ENCODE measurements at places on chromosomes 7 and 10.

DNA sequence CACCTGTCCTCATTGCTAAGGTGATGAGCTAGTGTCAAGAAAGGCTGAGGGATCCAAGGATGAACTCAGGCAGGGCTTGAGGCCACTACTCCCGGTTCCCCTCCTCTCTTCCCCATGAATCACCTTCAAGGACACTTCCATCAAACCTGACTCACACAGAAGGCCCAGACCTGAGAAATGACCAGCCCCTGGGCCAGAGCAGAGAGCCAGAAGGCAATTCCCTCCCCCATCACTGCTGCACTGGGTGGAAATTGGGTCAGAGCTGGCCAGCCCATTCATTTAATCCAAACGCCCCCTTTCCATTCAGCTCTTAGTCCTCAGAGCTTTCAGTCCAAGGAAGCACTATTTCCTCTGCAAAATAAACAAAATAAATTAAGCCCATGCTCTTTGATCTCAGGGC lies 182.0 kb downstream of the KCNMA1 start:
- peak; percentile 79 for DNase-seq

DNA sequence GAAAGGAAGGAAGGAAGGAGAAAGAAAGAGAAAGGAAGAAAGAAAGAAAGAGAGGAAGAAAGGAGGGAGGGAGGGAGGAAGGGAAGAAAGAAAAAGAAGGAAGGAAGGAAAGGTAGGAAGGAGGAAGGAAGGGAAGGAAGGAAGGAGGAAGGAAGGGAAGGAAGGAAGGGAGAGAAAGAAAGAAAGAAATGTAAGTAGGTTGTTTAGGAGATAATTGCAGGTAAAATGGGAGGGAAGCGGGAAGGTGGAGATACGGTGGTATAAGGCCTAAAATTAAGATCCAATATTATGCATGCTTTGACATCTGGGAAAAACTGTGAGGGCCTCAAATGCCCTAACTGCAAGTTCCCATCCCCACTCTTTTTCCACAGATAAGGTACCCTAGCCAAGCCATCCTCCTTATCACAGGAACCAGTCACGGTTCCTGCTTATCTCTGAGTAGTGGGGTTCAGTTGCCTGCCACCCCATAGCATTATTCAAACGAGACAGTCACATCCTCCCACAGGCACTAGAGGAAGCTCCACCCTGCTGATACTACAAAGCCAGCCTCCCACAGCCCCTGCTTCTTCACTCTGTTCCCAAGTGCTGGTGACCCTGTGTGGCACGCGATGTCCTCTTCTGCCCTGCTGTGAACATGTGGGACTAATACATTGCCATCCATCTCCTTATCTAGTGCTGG lies 28.7 kb downstream of the ST8SIA6 start:
- no peak for DNase-seq

GRCh38 chr10:86786368-86786767 lies 29.9 kb downstream of the BMPR1A start:
- DNase-seq = peak; percentile 53

DNA sequence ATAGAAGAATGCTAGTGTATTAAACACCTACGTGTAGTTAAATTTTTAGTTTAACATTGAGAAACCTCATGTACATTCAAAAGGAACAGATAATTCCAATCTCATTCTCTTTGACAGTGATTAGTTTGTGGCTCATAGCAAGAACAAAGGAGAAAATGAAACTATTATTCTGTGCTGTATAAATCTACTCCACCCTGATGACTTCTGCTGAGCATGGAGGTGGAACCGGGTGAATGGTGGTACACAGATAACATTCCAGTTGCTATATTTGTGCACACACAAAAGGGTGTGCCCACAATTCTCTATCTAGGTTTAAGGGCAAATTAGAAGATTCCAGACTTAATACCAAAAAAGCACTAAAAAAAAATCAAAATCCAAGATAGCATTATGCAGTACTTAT lies 17.0 kb upstream of the RALA start:
- peak; percentile 30 for DNase-seq

DNA sequence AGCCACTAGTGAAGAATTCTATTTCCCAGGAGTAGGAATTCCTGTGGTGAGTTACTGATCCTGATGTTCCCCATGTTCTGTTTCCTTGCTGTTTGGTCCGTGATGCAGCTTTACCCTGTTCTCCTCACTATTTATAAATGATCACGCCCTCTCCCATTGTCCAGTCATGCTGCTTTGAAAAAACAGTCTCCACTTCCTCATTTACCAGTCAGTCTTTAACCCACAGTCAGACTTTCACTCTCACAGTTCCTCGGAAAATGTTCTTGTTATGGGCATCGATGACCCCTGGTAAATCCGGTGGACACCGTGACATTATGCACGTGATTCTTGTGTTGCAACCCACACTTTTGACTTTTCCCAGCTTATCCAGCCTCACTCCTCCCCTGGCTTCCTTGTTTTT lies 14.4 kb downstream of the SCIN start:
- DNase-seq = peak; percentile 95

- no peak for DNase-seq
Measured at GRCh38 chr7:20742913-20743312, 43.8 kb downstream of the SP8 start.

GRCh38 chr7:105838627-105839231 lies 37.7 kb downstream of the ATXN7L1 start:
- peak; percentile 56 for DNase-seq

GRCh38 chr10:124587811-124588211 lies 126.2 kb downstream of the LHPP start:
- DNase-seq = no peak

GRCh38 chr10:118163217-118163616 lies 116.5 kb upstream of the RAB11FIP2 start:
- peak; percentile 40 for DNase-seq

DNA sequence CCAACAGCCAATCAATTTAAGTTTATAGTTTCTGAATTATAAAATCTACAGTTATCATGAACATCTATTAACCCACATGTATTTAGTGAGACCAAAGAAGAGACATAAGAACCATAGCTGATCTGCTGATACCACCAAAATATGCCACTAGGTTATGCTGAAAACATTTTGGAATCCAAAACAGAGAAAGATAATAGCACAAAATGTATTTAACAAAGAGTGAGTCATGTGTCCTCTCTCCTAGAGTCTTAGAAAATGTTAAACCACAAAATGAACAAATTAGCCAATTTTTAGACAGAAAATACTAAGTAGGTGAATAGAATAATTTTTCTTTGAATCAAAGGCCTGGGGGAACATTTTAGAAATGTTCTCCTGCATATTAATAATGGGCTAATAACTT lies 527.5 kb downstream of the GPAM start:
- DNase-seq = no peak

- peak; percentile 29 for DNase-seq
Measured at GRCh38 chr7:46791188-46791587, 790.7 kb downstream of the TNS3 start.

- DNase-seq = no peak
Measured at GRCh38 chr7:105006367-105007136, 7.5 kb upstream of the KMT2E start.

DNA sequence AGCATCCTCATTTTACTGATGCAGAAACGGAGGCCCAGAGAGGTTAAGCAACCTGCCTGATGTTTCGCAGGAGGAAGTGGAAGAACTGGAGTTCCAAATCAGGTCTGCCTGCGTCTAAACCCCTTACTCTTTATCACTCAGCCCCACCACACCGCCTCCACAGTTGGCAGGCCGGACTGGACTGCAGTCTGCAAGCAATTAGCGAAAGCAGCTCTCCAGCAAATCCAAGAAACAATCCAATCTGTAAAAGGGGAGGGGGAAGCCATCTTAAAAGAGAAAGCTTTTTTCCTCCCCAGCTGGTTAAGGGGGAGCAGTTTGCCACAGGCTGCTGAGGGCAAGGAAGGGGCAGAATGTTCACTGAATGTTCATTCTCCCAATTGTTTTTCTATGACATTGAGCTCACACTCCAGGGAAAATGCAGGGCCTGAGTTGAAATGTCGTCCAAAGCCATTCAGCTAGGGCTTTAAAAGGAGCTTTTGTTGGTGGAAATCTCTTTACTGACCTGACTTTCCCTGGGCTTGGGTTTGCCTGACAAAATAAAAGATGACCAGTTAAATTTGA lies 350.1 kb downstream of the RNLS start:
- DNase-seq = no peak

GRCh38 chr7:128740996-128741395 lies 1.8 kb downstream of the CALU start:
- DNase-seq = no peak

DNA sequence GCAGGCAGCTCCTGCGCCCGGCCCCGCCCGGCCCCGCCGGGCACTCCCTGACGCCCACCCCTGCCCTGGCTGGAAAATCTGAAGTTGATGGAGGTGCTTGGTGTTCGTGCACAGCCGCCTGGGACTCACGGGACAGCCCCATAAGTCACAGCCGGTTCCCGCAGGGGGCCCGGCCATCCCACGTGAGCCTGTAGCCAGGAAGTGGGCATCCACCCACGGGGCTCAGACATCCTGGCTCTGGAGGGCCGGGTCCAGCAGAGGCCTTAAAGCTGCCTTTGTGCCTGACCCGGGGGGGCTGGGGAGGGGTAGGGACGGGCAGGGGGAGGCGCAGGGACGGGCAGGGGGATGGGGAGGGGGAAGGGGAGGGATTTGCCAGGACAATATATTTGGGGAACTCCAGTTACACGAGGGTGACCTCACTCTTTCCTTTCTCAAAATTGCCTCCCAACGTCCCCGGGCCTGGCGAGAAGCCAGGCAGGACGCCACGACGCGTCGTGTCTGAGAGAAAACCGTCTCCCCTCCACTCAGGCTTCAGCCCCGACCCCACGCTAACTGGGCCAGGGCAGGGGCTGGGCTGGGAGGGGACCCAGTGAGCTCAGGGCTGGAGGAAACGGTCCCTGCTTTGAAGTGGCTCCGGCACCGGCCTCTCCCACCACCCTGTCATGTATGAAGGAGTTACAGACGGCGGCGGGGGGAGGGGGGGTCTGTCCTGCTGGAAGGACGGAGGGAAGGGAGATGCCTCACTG lies 82.1 kb upstream of the PDGFA start:
- DNase-seq = no peak

DNA sequence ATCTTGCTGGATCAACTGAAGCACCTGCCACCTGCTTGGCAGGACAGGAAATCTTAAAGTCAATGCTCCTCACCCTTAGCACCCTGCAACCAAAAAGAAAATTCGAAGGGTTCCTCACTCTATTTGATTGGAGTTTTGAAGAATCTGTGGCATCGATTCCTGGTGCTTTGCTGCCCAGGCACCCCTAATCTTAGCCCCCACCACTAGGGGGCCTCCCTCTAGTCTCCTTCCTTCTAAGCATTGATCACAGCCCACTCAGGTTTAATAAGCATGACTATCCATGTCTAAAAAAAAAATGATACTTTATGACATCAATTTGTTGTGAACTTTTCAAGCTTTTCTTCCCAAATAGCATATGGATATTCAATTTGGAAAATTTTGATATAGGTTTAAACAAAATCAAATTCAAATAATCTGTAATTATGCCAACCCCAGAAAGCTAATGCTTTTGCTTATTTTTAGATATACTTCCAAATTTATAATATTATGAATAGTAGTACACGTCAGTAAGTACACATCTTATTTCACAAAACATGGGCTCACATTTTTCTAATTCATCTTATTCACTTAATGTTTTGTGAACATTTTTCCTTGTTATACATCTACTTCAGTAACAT lies 45.3 kb downstream of the NRG3 start:
- peak; percentile 10 for DNase-seq

- peak; percentile 52 for DNase-seq
Measured at GRCh38 chr7:135877805-135878204, 99.4 kb downstream of the MTPN start.

DNA sequence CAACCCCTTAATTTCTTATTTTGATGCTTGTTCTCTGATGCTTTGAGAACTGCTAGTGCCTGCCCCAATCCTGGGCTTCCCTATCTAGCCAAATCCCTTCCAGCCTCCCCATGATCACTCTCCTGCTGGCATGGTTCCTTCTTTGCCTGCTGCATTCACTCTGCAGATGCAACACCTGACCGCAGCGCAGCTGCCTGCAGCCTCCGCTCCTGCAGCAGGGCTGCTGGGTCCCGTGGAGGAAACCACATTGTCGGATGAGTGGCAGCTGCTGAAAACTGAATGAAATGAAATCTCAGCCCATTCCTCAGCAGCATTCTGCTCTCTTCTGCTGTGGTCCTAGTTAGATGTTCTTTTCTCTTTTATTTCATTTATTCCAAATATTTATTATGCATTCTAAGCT lies 320.3 kb downstream of the CCDC3 start:
- DNase-seq = no peak

GRCh38 chr10:26046073-26046700 lies 112.2 kb downstream of the MYO3A start:
- DNase-seq = no peak

DNA sequence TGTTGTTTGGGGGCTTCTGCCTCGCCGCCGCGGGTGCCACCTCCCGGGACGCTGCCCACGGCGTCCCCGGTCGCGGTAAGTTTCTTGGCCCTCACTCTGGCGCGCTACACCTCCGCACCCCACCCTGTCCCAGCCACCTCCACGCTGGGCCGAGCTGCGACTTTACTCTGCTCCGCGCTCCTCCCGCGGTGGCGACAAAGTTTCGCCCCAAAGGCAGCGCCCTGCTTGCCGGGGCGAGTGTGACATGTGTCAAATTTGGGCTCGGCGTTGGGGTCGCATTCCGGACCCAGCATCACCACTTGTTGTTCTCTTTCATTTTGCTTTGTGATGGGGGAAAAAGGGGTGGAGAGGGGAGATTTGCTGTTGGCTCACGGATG lies 167.7 kb upstream of the PPP1R3A start:
- DNase-seq = peak; percentile 19

- DNase-seq = no peak
Measured at GRCh38 chr7:130367088-130367755, 13.1 kb upstream of the CPA1 start.

DNA sequence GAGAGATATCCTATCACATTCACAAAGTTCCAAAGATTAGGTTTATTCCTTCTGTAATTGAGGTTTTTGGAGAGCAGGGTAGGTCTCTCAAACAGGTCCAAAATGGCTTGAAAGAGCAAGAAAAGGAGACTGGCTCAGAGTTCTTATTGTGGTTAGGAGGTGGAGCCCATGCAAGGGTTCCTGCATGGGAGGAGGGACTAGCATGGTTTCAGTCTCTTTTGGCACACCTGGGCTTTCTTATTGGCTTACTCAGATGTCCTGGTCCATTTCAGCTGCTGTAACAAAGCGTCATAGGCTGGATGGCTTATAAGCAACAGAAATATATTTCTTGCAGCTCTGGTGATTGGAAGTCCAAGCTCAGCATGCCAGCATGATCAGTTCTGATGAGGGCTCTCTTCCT lies 493.1 kb downstream of the REEP3 start:
- DNase-seq = no peak

- no peak for DNase-seq
Measured at GRCh38 chr10:108048898-108049297, 884.4 kb upstream of the SORCS1 start.

DNA sequence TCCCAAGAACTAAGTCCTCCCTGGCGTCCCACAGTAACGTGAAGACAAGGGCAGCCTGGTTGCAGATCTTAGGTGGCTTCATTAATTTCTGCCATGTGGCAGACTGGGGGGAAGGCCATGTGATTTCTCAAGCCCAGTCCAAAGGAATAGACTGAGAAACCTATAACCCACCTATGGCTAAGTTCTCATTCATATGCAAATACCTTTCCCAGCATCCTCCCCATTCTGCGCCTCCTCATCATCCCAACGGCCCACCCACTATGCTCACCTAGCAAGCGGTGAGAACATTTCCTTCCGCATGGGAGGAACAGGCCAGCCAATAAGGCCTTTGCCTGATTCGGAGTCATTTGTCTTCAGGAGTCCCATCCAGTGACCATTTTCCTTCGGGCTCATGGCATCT lies 8.2 kb upstream of the CLEC2L start:
- no peak for DNase-seq

GRCh38 chr10:132519382-132520176 lies 18.0 kb upstream of the INPP5A start:
- no peak for DNase-seq

GRCh38 chr7:129334473-129334872 lies 99.8 kb upstream of the STRIP2 start:
- no peak for DNase-seq
